Activated naive CD4-positive, alpha-beta T cell treated with Interleukin-2 at 50 U/mL for 16 hours (primary cell): ENCODE measurements at places on chromosomes 1 and 21.

DNA sequence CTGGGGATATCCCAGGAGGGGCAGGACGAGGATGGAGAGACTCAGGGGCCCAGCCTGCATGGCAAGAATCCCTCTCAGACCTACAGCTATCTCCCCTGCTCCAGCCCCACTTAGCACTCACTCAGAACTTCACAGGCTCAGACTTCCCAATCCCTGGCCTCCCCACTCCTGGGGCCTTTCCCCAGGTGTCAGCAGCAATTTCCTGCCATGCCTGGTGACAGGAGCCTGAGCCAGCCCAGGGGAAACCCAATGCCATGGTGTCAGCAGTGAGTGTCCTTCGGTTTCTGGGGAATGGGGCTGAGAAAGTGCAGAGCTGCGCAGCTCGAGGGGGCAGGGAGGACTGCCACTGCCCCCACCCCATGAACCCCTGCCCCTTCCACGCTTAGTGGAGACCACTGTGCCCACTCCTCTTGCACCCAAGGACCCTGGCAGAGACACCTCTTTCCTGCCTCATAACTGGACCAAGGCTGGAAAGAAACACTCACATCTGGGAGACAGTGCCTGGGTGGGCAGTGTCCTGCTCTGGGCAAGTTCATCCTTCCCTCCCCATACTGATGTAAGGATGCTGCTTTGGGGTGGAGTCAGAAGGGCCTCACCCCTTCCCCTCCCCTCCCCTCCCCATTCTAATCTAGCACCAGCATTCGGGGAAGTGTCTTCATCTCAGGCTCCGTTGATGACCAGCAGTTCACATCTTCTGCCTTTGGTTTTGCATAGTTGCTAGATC lies 17.1 kb upstream of the UBL4B start:
- no peak for DNase-seq

DNA sequence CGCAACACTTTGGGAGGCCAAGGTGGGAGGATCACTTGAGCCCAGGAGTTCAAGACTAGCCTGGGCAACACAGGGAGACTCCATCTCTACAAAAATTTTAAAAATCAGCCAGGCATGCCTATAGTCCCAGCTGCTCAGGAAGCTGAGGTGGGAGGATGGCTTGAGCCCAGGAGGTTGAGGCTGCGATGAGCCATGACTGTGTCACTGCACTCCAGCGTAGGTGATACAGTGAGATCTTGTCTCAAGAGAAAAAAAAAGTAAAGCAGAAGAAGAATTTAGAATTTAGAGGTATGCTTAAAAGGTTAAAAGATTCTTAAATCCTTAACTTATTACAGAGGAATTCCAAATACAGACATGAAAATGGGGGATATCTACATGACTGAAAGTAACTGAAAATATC lies 79.5 kb downstream of the SMYD3 start:
- DNase-seq = no peak

DNA sequence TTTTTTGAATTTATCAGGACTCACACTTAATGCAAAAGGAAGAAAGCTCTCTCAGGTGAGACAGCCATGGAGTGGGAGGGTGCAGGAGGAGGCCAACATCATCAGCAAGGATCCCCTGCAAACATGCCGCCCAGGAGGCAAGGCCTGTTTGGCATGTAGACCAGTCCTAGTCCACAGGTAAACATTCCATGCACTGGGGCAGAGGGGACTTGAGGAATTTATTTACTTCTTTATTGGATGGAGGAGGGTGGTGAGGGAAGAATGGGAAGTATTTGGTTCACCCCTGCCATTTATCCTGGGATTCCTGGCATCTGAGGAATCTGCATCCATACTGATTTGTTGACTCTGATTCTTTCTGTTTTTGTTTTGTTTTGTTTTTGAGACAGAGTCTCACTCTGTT lies 1.5 kb upstream of the UQCRHL start:
- DNase-seq = no peak

DNA sequence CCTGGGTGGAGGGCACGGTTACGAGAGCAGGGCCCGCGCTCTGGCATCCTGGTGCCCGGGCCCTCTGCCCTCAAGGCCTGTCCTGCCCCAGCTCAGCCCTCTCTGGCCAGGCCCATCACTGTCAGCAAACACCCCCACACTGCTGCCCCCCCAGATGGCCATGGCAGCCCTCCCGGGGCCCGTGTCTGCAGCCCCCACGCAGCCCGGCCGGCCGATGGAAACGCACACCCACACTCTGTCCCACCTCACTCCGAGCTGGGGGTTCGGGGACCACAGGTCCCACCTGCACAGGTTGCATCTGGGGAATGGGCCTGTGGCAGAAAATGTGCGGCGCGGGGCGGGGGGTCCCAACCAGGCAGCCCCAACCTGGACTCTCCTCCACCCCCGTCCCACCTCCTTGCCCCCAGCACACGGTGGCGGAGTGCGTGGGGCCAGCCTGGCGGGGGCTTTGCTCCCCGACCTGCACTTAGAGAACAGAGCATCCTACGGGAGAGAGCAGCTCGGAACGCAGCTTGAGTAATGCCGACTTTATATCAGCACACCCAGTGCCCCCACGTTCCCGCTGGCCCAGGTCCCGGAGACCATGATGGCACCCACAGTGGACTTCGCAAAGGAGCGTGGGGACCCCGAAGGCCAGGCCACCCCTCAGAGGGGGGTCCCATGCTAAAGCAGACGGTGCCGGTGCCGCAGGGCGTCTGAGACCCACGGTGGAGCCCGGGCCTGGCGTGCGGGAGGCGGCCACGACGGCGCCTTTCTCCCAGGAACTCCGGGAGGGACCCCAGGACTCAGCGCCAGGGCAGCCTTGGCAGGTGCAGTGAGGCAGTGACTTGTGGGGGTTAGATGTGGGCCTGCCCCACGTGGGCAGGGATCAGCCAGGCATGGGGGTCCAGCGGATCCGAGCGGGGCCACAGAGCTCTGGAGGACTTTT lies 7.5 kb upstream of the RNF223 start:
- DNase-seq = no peak

GRCh38 chr21:32064281-32064910 lies 191.6 kb downstream of the HUNK start:
- no peak for DNase-seq

DNA sequence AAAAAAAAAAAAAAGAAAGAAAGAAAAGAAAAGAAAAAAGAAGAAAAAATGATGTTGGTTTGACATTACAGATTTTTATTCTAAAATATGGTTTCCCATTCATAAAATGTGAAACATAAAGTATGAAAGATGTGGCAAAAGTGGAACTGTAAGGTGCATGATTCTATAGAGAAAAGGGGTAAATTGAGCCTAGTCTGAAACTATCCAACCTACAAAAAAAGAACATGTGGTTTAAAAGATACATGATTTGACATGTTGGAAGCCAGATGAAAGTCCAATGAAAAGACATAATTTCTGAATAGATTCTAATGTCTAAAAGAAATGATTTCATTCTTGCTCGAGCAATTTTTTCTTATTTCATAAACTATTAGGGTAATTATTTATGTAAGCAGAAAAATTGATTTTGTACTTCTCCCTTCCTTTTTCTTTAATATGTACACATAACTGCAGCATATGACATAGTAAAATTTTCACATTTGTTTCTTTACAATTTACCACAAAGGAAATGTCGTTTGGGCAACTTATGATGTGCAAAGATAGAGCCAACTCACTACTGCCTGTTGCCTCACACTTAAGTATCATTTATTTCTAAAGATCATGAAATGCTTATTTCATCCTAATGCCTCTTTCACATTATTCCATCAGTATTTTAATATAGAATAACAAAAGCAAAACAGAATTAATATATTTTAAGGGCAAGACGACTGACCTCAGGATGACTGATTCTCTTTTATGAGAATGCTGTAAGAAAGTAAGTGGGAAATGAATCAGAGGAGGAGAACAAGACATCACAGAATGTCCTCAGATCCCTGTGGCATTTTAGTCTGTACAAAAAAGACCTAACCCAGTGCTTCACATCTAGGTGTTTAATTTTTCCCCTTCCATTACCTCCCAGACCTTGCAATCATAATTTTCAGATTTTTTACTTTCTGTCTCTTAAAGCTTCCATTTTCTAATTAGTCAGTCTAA lies 165.8 kb upstream of the HMCN1 start:
- DNase-seq = no peak

DNA sequence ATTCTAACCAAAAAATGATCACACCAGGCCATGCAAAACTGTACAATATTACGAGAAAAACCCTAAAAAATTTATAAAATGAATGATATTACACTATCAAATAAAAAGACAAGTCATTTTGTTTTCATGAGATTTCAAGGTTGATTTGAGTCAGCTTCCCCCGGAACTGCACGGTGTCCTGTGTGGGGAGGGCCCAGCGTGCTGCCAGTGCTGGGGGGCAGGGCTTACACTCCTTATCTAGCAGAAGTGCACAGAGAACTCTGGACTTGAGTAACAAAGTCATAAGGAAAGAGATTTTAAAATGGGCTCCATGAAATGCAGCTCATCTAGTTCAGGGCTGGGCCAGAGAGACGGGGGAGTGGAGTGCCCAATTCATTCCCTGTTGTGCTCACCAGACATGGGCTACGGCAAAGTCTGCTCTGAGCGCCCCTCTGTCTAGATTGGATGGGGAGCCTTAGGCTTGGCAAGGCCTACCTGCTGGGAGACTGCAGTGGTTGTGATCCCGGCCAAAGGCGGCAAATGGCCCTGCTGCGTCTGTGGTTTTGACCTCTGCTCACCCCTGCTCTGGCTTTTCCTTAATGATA lies 50.1 kb downstream of the COQ8A start:
- DNase-seq = peak; percentile 62
